Colonic mucosa (tissue), 4 donors: ENCODE measurements at places on chromosomes 16 and 17. TPM values are rescaled to one million over a fixed set of nuclear protein-coding genes. Genes with fewer than 3 reads are reported as not detected.
A peak's percentile ranks its signal among the peaks of the same experiment; 100 is the strongest.

GRCh38 chr16:48076455-48077012 lies 79.3 kb downstream of the ABCC12 start:
- DNase-seq, result no peak
- no peak overlapping the region for H3K4me3 ChIP-seq
- no peak overlapping the region for H3K27ac ChIP-seq
- no peaks in the 10 kb centered on the region for H3K4me1 ChIP-seq
- no peaks in the 10 kb centered on the region for H3K27me3 ChIP-seq

Gene TBC1D28
- total RNA-seq, result not detected

DNA sequence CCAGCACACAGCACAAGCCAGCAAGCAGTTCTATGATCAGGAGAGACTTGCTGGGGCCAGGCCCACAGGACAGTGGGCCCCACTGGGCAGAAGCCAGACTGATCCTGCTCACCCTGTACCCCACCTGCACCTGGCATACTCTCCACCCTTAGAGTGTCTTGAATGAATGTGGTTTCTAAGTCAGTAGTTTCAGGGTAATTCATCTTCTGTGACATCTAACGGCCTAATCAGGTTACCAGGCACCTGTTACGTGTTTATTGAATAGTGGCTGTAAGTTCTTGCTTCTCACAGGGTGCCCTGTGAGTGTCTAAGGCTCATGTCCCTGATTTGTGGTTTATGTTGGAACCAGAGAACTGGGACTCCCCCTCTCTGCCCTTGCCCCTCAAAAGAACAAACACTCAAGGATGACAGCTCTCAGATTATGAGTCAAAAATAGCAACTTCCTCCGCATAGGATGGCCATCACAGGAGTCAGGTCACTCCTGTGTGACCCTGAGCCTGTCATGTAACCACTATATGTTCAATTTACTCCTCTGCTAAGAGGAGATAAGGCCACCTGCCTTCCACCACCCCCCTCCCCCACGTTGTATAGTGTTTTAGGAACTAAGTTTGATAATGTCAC lies 7.0 kb upstream of the OR2C1 start:
- H3K27ac ChIP-seq, result no peak overlapping the region
- H3K4me1 ChIP-seq, result no peaks in the 10 kb centered on the region

GRCh38 chr16:75460446-75460845 lies 4.0 kb downstream of the TMEM170A start:
- no peaks in the 10 kb centered on the region for H3K36me3 ChIP-seq
- H3K4me3 ChIP-seq, result no peak overlapping the region
- no peaks in the 10 kb centered on the region for H3K27me3 ChIP-seq

- peak overlapping the region; percentile 88 for H3K27ac ChIP-seq
Measured at GRCh38 chr16:89721546-89722391, 432 bp downstream of the ZNF276 start.

DNA sequence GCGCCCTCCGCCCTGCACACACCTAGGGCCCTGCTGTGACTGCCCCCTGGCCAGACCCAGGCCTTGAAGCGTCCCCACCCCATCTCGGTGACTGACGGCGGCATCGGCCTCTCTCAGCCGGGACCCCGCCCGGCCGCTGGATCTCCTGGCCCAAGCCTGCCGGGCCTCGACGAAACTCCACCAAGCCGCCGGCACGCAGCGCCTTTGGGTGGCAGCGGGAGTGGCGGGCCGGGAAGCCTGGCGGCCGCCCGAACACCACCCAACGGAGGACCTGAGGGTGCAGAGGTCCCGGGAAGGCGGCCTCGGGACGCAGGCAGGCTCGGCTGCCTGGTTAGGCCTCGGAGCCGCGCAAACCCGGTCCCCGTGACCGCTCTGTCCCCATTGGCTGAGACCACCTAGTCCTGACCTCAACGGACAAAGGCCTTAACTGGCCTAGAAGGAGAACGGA lies 12.0 kb upstream of the TMEM97 start:
- no peaks in the 10 kb centered on the region for H3K36me3 ChIP-seq
- no peaks in the 10 kb centered on the region for H3K4me1 ChIP-seq
- no peak overlapping the region for H3K27ac ChIP-seq
- no peak for DNase-seq
- H3K4me3 ChIP-seq, result no peak overlapping the region

Gene KRT28
- not detected for total RNA-seq

GRCh38 chr16:69610356-69610755 lies 44.6 kb downstream of the NFAT5 start:
- H3K36me3 ChIP-seq, result no peaks in the 10 kb centered on the region
- no peaks in the 10 kb centered on the region for H3K27me3 ChIP-seq
- H3K4me1 ChIP-seq, result peaks cover 11% of the 10 kb centered on the region
- H3K4me3 ChIP-seq, result no peak overlapping the region

- H3K36me3 ChIP-seq, result no peaks in the 10 kb centered on the region
- no peak overlapping the region for H3K27ac ChIP-seq
- no peak for DNase-seq
- H3K27me3 ChIP-seq, result no peaks in the 10 kb centered on the region
Measured at GRCh38 chr16:10929853-10930754, 12.2 kb downstream of the DEXI start.

- no peak overlapping the region for H3K27ac ChIP-seq
- H3K27me3 ChIP-seq, result peaks cover 24% of the 10 kb centered on the region
- H3K4me3 ChIP-seq, result no peak overlapping the region
- H3K36me3 ChIP-seq, result no peaks in the 10 kb centered on the region
Measured at GRCh38 chr17:72115781-72116525, 4.9 kb upstream of the SOX9 start.

DNA sequence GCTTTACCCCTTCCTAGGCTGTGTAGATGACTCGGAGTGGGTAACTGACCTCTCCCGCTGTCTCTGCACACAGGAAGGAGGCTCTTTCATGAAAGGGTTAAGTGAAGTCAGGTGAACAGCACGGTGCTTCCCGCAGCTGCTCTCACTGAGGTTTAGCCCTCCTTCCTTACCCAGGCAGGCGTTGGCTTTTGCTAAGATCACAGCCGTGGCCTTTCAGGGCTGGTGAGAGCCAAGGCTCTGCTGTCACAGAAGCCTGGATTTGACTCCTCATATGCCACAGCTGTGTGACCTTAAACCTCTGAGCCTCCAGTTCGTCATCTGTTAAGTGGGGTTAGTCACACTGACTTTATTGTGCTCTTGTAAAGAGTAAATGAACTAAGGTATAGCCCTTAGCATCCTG lies 90.9 kb upstream of the PLCG2 start:
- no peak overlapping the region for H3K27ac ChIP-seq
- peaks cover 9% of the 10 kb centered on the region for H3K36me3 ChIP-seq
- no peak for DNase-seq
- H3K4me3 ChIP-seq, result no peak overlapping the region
- H3K27me3 ChIP-seq, result no peaks in the 10 kb centered on the region

- no peak overlapping the region for H3K27ac ChIP-seq
- no peaks in the 10 kb centered on the region for H3K4me1 ChIP-seq
- H3K36me3 ChIP-seq, result no peaks in the 10 kb centered on the region
- DNase-seq, result no peak
- H3K27me3 ChIP-seq, result no peaks in the 10 kb centered on the region
Measured at GRCh38 chr17:35407531-35407930, 24.8 kb downstream of the SLFN12 start.

Gene KRTAP2-2
- not detected for total RNA-seq

DNA sequence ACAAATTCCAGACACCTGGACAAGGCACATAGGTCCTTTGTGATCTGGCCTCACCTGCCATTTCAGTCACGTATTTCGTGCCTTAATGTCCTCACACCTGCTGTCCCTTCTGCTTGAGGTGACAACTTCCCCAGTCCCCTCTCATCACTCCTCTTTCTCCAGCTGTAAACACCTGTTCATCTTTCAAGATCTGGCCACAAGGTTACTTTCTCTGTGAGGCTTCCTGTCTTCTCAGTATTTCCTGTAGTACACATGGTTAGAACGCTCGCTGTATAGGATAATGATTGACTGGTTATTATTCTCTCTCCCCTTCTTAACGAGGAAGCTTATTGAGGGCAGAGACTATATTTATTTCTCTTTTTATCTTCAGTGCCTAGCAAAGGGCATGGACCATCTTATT lies 74.5 kb upstream of the PMFBP1 start:
- H3K4me3 ChIP-seq, result no peak overlapping the region
- no peaks in the 10 kb centered on the region for H3K27me3 ChIP-seq
- no peak for DNase-seq
- H3K27ac ChIP-seq, result no peak overlapping the region
- H3K36me3 ChIP-seq, result no peaks in the 10 kb centered on the region

- H3K4me1 ChIP-seq, result peaks cover 12% of the 10 kb centered on the region
- no peak for DNase-seq
- H3K36me3 ChIP-seq, result no peaks in the 10 kb centered on the region
- H3K27ac ChIP-seq, result peak overlapping the region; percentile 94
Measured at GRCh38 chr16:30950516-30951065, 1.7 kb downstream of the ORAI3 start.

GRCh38 chr16:24346734-24347133 lies 90.6 kb downstream of the CACNG3 start:
- no peak overlapping the region for H3K27ac ChIP-seq
- H3K4me3 ChIP-seq, result no peak overlapping the region
- H3K27me3 ChIP-seq, result no peaks in the 10 kb centered on the region
- DNase-seq, result no peak

DNA sequence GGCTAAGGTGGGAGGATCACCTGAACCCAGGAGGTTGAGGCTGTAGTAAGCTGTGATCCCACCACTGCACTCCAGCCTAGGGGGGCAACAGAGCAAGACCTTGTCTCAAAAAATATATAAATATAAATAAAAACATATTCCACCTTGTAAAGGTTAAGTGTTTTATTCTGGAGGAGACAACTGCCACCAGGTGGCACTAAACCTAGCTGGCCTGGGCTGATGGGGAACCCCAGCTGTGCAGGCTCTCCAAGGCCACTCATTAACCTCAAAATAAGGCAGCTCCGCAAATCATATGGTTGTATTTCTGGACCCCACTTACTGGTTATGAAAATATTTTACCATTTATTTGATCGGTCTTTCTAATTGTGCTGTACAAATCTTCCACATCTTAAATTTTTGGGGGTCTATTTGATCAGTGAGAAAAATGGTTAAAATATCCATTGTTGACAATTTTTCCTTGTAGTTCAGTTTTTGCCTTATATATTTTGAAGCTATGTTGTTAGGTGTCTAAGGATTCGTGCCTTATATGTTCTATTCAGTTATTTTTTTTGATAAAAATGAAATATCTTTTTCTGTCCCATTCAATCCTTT lies 8.5 kb upstream of the ICAM2 start:
- no peaks in the 10 kb centered on the region for H3K36me3 ChIP-seq
- no peaks in the 10 kb centered on the region for H3K27me3 ChIP-seq
- DNase-seq, result peak; percentile 72

GRCh38 chr16:80367037-80367658 lies 173.6 kb upstream of the DYNLRB2 start:
- H3K27ac ChIP-seq, result no peak overlapping the region
- H3K36me3 ChIP-seq, result no peaks in the 10 kb centered on the region
- no peaks in the 10 kb centered on the region for H3K27me3 ChIP-seq
- no peaks in the 10 kb centered on the region for H3K4me1 ChIP-seq

GRCh38 chr16:49883076-49884014 lies 27.4 kb upstream of the ZNF423 start:
- H3K36me3 ChIP-seq, result no peaks in the 10 kb centered on the region
- no peaks in the 10 kb centered on the region for H3K4me1 ChIP-seq
- no peak overlapping the region for H3K27ac ChIP-seq
- no peak overlapping the region for H3K4me3 ChIP-seq
- no peaks in the 10 kb centered on the region for H3K27me3 ChIP-seq
- no peak for DNase-seq

DNA sequence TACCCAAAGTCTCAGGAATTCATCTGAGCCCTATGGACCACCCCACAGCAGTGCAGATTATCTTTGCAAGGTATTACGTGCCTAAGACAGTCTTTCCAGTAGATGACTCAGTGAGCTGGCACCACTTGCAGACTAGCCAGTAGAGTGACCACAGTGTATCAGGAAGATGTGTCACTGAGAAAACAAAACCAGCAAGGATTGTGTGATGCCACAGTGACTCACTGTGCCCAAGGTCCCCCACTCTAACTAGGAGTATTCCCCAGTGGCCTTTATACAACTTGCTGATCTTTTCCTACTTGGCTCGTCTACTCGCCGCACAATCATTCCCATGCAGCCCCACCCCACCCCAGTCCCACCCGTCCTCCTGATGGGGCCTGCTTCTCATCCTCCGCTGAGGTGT lies 26.8 kb upstream of the PRKCA start:
- H3K36me3 ChIP-seq, result no peaks in the 10 kb centered on the region
- no peak overlapping the region for H3K27ac ChIP-seq
- H3K27me3 ChIP-seq, result no peaks in the 10 kb centered on the region
- no peak overlapping the region for H3K4me3 ChIP-seq

- H3K27me3 ChIP-seq, result no peaks in the 10 kb centered on the region
- H3K4me1 ChIP-seq, result no peaks in the 10 kb centered on the region
- H3K27ac ChIP-seq, result no peak overlapping the region
- H3K4me3 ChIP-seq, result no peak overlapping the region
Measured at GRCh38 chr17:41663451-41664171, 25.1 kb upstream of the EIF1 start.

GRCh38 chr16:81888520-81889394 lies 109.7 kb downstream of the PLCG2 start:
- H3K4me1 ChIP-seq, result no peaks in the 10 kb centered on the region
- DNase-seq, result no peak
- no peak overlapping the region for H3K4me3 ChIP-seq
- no peaks in the 10 kb centered on the region for H3K36me3 ChIP-seq
